ENCODE measurements at places on chromosomes 5 and 9. TPM values are rescaled to one million over a fixed set of nuclear protein-coding genes. Genes with fewer than 3 reads are reported as not detected.

Gene PCDHA1
- polyA plus RNA-seq: not detected

Gene ADAMTS16
- polyA plus RNA-seq: not detected

DNA sequence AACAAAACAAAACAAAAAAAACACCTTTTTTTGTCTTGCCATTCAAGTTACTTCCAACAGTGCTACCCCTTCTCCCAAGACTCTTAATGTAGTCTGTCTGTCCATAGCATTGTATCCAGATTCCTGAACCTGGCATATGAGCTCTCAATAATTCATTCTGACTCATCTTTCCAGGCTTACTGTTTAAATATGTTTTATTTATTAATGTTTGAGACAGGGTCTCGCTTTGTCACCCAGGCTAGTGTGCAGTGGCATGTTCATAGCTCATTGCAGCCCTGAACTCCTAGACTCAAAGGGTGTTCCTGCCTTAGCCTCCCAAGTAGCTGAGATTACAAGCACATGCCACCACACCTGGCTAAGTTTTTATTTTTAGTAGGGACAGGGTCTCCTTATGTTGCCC is 208.0 kb upstream of the DMRT1 start:
- no peaks in the 10 kb centered on the region for H3K4me1 ChIP-seq
- H3K36me3 ChIP-seq: no peaks in the 10 kb centered on the region
- no peak for DNase-seq
- no peak overlapping the region for H3K4me3 ChIP-seq
- no peak overlapping the region for H3K27ac ChIP-seq

GRCh38 chr9:108844391-108844790 is 11.4 kb downstream of the ACTL7B start:
- H3K36me3 ChIP-seq: no peaks in the 10 kb centered on the region
- no peak overlapping the region for H3K4me3 ChIP-seq
- no peak overlapping the region for H3K27ac ChIP-seq
- no peak for DNase-seq

GRCh38 chr9:118271936-118272335 is 567.7 kb downstream of the TLR4 start:
- no peak overlapping the region for H3K27ac ChIP-seq
- H3K36me3 ChIP-seq: no peaks in the 10 kb centered on the region
- no peaks in the 10 kb centered on the region for H3K27me3 ChIP-seq
- no peak overlapping the region for H3K4me3 ChIP-seq
- no peak for DNase-seq
- H3K4me1 ChIP-seq: no peaks in the 10 kb centered on the region

GRCh38 chr9:22208846-22209585 is 199.9 kb upstream of the CDKN2B start:
- no peak overlapping the region for H3K4me3 ChIP-seq
- H3K27me3 ChIP-seq: no peaks in the 10 kb centered on the region
- no peak overlapping the region for H3K27ac ChIP-seq
- no peaks in the 10 kb centered on the region for H3K36me3 ChIP-seq
- DNase-seq: no peak

GRCh38 chr9:36576866-36577265 is 4.2 kb downstream of the MELK start:
- peaks cover 14% of the 10 kb centered on the region for H3K4me1 ChIP-seq
- H3K27ac ChIP-seq: no peak overlapping the region
- no peak overlapping the region for H3K4me3 ChIP-seq
- no peaks in the 10 kb centered on the region for H3K36me3 ChIP-seq
- DNase-seq: no peak
